Caki2 (cell line): ENCODE measurements at places on chromosomes 12 and 14. TPM values are rescaled to one million over a fixed set of nuclear protein-coding genes. Genes with fewer than 3 reads are reported as not detected.
A peak's percentile ranks its signal among the peaks of the same experiment; 100 is the strongest.

GOLGA3 gene
- 46.0 and 57.2 TPM in 2 replicates for total RNA-seq

KERA gene
- not detected in 2 replicates for total RNA-seq

SRRM4 gene
- total RNA-seq: not detected in 2 replicates

SLC25A21 gene
- 1.3 and 1.9 TPM in 2 replicates for total RNA-seq

PRKCH gene
- 0.14 and 1.6 TPM in 2 replicates for total RNA-seq

TBX3 gene
- total RNA-seq: 1.9 and 2.2 TPM in 2 replicates

E2F7 gene
- total RNA-seq: 2.5 and 4.7 TPM in 2 replicates

SAMD4A gene
- total RNA-seq: 2.9 and 5.6 TPM in 2 replicates

MEG3 gene
- total RNA-seq: not detected in 2 replicates

PTPRB gene
- total RNA-seq: 2.8 and 3.2 TPM in 2 replicates

- peak; percentile 9 for DNase-seq
Observed at GRCh38 chr12:41621291-41621690, 433.2 kb downstream of the PDZRN4 start.

- DNase-seq: no peak
Observed at GRCh38 chr12:48878548-48878947, 12.9 kb upstream of the RND1 start.

- DNase-seq: no peak
Observed at GRCh38 chr12:116183741-116184141, 93.8 kb downstream of the MED13L start.

- DNase-seq: no peak
Observed at GRCh38 chr12:66392266-66392915, 90.1 kb downstream of the HELB start.

DNA sequence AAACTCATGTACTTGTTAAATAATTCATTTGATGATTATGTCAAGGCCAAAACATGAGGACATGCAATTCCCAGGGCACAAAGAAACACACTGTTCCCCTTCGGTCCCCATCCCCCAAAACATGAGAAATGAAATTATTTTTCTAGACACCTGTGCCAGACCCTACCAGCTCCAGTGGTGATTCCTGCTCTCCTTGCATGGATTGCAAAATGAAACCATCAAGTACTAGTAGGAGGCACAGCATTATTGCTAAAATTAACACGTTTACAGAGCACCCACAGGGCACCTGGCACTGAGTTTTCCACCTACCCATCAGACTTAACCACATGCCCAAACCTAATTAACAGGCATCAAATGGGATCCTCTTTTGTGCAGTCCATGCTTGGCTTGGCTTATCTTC, 76.6 kb downstream of the ZFC3H1 start:
- no peak for DNase-seq

DNA sequence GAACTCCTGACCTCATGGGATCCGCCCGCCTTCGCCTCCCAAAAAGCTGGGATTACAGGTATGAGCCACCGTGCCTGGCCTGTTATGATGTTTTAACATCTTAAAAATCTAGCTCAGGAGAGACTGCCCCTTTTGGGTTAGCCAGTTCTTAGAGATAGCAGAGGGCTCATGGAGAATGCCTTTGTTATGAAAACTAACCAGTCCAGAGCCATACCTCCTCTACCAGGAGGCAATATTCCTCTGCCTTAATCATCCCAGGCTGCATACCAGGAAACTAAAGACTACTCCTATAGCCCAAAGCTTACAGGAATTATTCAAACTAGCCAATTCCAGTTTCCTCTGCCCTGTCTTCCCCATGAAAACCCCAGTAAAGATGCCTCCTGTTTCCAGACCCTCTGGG, 96.0 kb upstream of the MDM1 start:
- no peak for DNase-seq

DNA sequence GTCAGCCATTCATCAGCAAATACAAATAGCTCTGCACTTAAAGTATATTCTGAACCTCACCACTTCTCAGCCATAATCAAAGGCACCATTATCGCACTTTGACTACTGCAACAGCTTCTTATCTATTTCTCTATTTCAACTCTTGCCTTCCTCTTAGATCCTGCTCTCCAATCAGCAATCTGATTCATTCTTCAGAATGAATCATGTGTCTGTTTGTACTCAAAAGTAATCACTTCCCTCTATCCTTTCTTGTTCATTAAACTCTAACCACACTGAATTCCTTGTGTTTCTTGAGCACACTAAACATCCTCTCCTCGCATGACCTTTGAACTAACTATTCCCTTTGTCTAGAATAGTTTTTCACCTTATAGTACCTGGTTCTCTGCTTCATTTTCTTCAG, 12.8 kb upstream of the OR4E1 start:
- DNase-seq: no peak

DNA sequence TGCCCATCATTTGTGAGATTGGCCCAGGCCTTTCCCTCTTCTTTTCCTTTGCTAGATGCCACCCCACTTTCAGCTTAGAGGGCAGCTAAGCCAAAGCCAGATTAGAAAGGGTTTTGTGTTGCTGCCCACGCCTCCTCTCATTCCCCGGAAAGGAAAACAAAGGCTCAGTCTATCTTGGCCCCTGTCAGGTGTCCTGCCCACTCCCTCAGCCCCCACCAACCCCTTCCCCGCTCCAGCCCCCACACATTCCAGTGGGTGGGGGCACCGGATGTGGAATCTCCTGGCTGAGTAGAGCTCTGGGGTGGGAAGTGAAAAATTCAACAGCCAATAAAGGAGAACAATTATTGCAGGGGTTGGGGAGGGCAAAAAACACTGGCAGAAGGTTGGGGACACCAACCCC, 2.2 kb downstream of the BLOC1S1 start:
- DNase-seq: no peak

GRCh38 chr14:34368115-34368970, 93.7 kb downstream of the SPTSSA start:
- DNase-seq: no peak

GRCh38 chr12:124210991-124211577, 83.8 kb upstream of the RFLNA start:
- DNase-seq: no peak

DNA sequence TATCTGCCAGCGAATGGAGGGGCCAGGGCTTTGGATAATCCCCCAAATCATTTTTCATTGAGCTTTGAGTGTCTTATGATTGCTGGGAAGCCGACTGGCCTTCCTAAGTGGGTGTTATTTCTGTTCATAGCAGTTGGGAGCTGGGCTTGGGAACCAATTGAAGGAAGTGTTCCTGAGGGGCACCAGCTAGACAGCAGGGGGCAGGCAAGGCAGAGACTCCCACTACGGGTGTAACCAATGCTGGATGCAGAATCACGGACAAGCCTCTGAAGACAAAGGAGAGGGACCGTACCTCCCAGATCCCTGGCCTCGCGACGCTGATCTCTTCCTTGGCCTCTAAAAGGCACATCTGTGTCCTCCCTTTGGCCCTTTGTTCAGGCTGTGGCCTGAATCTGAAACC, 149.0 kb upstream of the PRMT8 start:
- DNase-seq: no peak

DNA sequence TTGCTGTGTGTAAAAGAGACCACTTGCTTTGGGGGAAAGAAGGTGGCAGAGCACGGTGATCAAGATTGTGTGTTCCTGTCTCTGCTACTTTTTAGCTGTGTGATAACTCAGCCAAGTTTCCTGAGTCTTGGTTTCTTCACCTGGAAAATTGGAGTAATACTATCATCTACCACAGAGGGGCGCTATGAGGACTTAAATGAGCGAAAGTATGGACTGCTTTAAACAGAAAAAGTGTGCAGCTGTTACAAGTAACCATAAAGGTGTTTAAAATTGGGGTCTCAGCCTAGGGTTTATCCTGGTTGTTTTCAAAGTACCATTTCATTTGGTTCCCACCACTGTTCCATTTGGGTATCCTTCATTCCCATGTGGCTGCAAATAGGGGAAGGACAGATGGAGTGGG, 65.9 kb upstream of the WSCD2 start:
- no peak for DNase-seq

DNA sequence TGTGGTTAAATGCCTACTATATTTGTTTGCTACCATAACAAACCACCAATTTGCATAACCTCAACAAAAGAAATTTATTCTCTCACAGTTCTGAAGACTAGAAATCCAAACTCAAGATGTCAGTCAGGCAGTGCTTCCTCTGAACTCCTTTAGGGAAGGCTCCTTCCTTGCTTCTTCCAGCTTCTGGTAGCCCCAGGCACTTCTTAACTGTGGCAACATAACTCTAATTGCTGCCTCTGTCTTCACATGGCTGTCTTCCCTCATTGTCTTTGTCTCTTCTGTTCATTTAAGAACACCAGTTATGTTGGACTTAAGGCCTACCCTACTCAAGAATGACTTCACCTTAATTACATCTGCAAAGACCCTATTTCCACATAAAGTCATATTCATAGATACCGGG, 206.9 kb downstream of the SYT1 start:
- DNase-seq: no peak

DNA sequence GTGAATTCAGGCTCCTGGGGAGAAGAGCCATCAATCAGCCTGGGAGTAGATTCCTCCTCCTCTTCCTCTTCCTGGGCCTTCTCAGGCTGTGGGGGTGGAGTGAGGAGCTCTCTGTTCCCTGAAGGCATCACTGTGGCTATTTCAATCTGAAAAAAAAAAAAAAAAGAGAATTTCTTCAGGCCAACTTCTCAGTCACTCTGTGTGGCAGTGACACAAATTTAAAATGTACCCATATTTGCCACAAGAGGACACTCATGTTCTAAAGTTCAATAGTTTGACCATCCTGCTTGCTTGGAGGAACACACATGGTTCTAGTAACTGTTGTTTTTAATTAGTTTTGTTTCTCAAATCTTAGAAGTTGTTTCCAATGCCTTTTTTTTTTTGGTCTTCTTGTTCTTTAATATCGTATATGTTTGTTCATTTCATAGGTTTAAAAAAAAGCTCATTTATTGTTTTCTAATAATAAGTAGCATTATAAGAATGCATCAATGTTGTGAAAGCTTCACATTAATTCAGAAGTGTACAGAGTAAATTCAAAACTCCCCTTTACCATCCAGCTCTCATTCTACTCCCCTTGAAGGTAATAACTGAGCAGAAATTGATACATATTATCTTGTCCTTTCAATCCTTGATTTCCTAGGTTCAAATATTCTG, 23.3 kb upstream of the CCER1 start:
- DNase-seq: peak; percentile 33

DNA sequence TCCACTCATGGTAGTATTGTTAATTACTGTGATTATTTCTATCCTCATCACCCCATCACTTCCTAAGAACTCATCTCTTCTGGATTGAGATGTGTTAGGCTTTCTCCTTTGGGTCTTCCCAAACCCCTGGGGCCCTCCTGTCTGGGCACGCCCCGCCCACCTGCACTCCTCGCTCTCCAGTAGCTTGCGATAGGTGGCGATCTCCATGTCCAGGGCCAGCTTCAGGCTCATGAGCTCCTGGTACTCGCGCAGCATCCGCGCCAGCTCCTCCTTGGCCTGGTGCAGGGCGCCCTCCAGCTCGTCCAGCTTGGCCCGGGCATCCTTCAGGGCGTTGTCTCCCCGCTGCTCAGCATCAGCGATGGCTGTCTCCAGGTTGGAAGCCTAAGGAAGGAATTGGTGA, 6.8 kb downstream of the KRT71 start:
- no peak for DNase-seq

DNA sequence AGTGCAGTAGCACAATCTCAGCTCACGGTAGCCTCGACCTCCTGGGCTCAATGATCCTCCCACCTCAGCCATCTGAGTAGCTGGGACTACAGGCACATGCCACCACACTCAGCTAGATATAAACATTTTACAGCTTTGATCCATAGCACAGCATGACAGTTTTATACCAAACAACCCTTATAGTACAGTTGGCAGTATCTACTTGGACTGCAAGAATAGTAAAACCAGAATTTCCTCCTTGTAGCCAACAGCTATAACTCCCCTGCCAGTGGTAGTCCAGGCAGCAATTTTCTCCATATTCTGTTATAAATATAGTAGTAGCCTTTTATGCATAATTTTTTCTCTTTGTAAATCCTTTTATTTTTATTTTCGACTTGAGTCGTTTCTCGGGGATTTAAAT, 317.0 kb downstream of the FUT8 start:
- DNase-seq: no peak

DNA sequence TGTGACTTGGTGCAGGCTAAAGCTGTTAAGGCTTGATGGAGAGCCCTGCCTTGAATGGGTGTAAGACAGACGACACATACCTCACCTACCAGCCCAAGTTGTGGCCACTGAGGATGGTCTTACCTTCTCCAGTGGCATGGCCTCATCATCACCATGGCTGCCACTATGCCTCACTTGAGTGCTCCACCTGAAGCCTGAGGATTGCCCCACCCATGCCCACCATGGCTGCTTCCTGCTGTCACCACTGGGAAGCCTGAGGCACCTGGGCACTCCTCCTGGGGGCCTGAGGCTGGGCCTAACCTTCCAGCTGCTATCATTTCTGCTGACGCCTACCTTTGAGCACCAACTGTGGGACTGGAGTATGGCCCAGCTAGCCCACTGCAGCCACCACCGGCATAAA, 1605.7 kb upstream of the FLRT2 start:
- no peak for DNase-seq

DNA sequence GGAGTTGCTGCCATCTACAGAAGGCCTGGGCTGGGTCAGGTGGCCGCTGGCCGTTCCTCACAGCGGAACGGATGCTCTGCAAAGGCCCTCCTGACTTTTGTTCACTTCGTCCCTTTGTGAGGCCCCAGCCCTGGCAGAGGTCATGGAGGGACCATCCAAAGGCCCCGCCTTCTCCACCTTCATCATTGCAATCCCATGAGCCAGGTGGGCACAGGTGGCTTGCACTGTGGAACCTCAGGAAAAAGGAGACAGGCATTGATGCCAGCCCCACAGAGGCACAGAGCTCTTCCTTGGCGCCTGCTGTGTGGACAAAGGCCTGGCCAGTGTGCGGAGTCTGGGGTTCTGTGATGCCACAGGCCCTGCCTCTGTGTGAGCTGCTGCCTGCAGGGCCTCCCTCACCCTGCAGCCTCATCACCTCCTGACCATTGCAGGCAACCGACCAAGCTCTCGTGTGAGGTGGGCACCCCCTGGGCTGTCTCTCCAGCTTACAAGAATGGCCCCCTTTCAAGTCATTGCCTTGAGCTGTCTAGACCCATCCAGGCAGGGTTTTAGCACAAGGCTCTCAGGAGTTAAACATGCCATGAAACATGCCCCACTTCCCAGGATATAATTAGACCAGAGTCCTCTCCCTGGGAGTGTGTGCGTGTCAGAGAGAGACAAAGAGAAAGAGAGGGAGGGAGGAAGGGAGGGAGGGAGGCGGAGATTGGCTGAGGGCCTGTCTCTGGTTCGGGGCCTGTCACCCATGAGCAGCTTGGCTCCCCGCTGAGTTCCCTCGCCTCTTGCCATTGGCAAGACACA, 19.3 kb downstream of the NFKBIA start:
- DNase-seq: peak; percentile 98

DNA sequence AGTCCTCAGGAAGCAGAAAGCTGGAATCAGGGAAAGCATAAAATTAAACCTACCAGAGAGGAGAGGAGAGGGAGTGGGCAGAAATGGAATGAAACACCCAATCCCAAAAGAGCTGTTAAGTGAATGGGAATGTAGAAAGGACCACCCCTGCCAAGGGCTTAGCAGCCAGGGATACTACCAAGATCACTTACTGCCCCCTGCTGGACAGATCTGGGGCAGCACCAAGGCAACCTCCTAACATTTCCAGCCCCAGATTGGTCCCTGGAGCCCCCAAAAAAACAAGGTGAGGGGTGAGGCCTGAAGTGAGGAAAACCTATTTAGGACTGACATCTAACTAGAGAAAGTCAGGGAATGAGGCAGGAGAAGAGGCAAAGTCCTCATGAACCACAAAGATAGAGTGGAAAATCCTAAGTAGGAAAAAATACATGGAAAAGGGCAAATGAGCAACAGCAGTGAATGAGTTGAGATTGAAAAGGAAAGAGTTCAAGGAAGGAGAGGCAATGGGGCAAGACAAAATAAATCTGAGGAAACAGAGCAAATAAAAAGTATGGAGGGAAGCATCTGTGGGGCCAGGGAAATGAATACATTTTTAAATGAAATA, 11.2 kb upstream of the FKBP11 start:
- DNase-seq: peak; percentile 38

- no peak for DNase-seq
Observed at GRCh38 chr12:76043377-76043776, 11.8 kb upstream of the PHLDA1 start.
